CD4-positive, alpha-beta memory T cell (primary cell): ENCODE measurements at places on chromosomes 7 and 10. TPM values are rescaled to one million over a fixed set of nuclear protein-coding genes. Genes with fewer than 3 reads are reported as not detected.
A peak's percentile ranks its signal among the peaks of the same experiment; 100 is the strongest.

Gene IPMK
- 6.5 TPM for total RNA-seq

GRCh38 chr7:103025341-103025740, 49.3 kb downstream of the FBXL13 start:
- DNase-seq, result peak; percentile 4

Gene CCL24
- total RNA-seq, result not detected

DNA sequence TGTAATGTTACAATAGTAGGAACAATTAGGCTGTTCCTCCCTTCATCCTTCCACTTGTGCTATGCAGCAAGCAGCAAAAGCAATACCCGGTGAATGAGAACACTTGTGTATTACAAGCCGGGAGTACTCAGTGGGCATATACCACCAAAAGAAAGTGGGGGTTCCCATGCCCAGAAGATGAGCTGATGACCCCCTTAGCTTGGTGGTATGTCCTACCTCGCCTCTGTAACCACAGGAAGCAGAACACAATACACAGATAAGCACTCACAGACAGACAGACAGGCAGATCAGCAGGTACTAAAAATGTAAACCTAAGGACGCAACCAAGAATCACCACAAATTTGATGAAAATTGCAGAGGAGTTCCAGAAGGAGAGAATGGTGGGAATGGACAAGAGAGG, 15.5 kb upstream of the KIF20B start:
- DNase-seq, result no peak

- no peak for DNase-seq
These were observed 71.3 kb upstream of the TES start for GRCh38 chr7:116139007-116139406.

DNA sequence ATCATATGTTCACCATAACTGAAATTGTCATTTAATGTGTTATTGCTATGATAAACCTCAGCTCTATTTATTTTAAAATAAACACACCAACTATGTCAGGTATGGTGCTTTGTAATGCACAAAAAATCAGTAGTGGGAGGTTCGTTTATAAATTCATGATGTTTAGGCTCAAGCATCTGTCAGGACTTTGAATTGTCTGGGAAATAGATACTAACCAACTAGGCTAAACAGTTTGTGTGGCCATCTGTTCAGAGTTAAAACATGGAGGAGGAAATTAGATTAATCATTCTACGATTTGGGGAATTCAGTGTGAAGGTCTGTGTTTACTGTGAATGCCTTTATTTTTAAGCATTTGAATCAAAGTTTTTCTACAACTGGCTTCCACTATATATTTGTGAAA, 212.6 kb upstream of the FZD8 start:
- no peak for DNase-seq

Gene EGFR
- not detected for total RNA-seq

- DNase-seq, result no peak
These were observed 294.7 kb downstream of the TCF7L2 start for GRCh38 chr10:113244750-113245149.

Gene MACC1
- total RNA-seq, result 0.09 TPM

DNA sequence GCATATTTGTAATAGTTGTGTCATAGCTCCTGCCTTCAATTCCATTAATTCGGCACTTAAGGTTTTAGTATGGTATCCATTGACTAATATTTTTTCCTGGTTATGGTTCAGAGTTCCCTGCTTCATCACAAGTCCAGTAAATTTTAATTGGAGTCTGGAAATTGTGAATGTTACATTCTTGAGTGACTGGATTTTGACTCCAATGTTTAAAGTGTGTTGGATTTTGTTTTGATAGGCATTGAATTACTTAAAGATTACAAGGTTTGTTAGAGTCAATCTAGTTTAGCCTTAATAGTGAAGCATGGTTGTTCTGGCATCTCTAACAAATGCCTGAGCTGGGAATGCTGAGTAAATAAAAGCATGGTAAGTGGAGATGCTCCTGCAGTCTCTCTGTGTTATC, 326.6 kb upstream of the IGFBP3 start:
- no peak for DNase-seq

DNA sequence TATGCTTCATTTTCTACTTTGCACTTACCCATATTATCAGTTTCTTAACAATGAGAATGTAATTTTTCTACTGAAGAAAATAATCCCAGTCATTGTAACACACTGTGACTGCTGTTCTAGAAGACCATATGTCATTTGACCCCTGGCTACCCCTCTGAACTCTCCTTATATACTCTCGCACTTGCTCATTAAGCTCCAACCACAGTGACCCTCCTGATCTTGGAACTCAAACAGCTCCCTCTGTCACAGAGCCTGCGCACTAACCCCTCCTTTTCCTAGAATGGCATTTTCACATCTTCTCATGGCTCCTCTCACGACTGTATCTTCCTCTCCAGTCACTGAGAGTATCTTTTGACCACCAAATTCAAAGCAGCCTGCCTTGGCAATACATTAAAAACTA, 169.7 kb downstream of the CACNA2D1 start:
- DNase-seq, result no peak

GRCh38 chr10:26861205-26861998, 644 bp upstream of the ABI1 start:
- DNase-seq, result no peak

- peak; percentile 54 for DNase-seq
These were observed 8.7 kb upstream of the BAMBI start for GRCh38 chr10:28668363-28669226.

DNA sequence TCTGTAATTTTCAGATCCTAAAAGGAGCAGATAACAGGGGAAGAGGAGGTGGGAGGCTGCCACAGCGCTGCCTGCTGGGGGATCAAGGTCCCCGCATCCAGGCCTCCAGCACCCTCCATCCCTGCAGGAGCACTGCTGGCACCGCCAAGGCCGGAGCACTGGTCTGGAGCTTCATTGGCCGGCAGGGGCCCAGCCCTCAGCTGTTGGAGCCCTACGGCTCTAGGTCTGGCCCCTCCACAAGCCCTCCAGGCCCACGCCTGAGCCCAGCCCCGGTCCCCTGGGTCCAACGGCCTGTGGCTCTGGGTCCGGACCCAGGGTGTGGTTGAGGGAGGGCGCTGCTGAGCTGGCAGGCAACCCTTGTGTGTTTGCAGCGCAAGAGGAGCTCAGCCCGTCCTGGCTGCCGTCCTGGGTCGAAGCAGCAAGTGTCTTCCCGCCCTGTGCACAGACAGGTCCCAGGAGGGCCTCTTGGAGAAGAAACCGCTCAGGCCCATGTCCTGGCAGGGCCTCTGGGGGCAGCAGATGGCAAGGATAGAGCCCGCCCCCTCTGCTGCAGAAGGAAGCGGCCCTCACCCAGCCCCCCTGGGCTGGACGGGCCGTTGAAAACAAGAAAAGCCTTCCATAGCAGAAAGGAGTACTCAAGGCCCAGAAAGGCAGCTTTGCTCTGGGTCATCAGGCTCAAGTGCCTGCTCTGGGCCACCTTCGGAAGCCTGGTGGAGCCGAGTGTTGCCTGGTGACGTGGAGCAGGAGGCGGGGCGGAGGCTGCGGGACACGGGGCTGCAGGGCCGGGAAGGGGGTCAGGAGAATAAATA, 54.3 kb upstream of the TNRC18 start:
- no peak for DNase-seq

DNA sequence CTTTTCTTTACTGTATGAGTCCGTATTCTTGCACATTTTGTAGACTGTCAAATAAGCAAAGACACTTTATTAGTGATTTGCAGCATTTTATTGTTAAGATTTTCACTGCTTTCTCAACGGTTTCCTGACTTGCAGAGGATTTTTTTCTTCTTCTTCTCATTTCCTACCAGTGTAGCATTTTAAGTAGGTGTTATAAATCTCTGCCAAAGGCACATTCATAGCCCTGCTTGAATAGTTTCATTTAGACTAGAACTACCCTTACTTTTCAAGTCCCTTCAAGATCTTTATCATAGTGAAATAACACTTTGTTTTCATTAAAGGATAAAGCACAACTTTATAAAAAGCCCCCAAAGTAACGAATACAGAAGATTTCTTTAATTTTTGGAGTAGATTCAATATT, 271.4 kb downstream of the TSPAN12 start:
- no peak for DNase-seq

Gene FRAT1
- 20.2 TPM for total RNA-seq

DNA sequence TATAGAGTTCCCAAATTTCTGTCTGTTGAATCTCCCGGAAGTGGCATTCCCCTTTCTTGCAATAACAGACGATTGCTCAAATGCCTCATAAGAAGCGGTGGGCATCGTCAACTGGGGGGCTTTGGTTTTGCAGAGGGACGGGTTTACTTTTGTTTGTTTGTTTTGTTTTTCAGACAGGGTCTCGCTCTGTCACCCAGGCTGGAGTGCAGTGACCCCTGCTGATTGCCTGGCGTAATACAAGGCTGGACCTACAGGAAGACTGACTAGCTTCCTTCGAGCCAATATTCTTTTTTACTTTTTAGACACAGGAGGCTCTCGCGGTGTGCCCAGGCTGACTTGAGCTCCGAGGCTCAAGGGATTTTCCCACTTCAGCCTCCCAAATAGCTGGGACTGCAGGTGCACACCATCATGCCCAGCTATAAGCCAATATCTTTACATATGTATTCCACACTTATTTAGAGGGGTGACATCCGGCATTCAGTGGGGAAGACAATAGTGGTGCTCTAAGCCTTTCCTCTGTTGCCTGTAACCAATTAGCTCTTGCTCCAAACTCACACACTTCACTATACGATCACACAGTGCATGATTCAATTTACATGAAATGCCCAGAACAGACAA, 58.1 kb downstream of the FHIP2A start:
- peak; percentile 28 for DNase-seq

GRCh38 chr7:27704422-27705199, 35.4 kb upstream of the TAX1BP1 start:
- DNase-seq, result no peak

- no peak for DNase-seq
These were observed 114.5 kb upstream of the INSYN2A start for GRCh38 chr10:127310923-127311322.

Gene LIPF
- not detected for total RNA-seq

Gene PVRIG
- 77.4 TPM for total RNA-seq

- peak; percentile 9 for DNase-seq
These were observed 13.1 kb downstream of the IFT22 start for GRCh38 chr7:101308245-101309085.

DNA sequence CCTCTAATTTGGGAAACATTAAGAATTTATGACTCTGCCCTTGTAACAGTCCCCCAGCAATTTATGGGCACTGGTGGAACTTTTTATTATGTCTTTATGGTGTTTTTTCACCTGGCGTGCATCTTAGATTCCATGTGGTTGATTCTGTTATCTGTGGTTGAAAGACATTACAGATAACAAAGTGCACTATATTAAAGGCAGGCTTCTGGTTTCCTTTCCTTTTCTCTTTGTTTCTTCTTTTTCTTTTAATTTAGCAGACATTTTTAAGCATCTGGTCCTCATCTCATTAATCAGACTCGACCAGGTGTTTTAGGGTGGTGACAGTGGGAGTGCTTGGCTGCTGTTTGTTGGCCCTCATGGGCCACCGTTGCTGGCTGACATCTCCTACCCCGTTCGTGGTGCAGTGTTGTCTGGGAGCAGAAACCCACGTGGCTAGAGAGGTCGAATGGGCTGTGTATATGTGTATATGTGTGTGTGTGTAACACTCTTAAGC, 77.4 kb downstream of the LRMDA start:
- DNase-seq, result no peak

- DNase-seq, result no peak
These were observed 87.1 kb downstream of the POLR1F start for GRCh38 chr7:19621740-19622139.

Gene ADRB1
- total RNA-seq, result not detected

DNA sequence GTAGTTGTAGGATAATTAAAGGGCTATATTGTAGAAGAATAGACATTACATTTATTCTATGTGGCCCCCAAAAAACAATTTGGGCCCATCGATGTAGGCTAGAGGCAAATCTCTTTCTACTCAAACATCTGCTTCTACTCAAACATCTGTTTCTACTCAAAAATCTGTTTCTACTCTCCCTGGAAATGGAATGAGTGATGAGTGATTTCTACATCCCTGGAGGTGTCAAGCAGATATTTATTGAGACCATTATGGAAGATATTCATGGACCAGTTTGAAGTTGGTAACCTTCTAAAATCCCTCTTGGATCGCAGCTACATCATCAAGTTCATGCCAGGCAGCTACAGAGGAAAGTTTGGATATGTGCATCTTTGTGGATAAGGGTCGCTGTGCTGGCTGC, 5.1 kb upstream of the PLPP4 start:
- no peak for DNase-seq

DNA sequence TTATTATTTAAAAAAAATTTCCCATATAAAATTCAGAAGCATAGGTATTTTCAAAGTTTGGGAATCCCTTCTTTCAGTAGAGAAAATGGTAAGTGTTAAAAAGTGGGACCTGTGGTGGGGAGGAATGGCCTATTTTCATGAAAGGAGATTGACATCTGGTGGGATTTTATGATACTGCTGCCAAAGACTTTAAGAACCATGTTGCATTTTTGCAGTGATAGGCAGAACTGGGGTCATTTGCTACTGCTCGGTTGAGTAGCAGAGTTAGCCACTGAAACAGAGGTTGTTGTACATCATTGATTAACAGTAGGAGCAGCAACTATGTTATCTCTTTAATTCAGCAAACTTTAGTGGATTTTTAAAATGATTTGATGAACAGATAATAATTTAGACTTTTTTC, 4.4 kb downstream of the BICC1 start:
- no peak for DNase-seq

Gene ADCY1
- not detected for total RNA-seq

- no peak for DNase-seq
These were observed 99.6 kb upstream of the ANLN start for GRCh38 chr7:36289833-36290661.

Gene TMEM213
- not detected for total RNA-seq

DNA sequence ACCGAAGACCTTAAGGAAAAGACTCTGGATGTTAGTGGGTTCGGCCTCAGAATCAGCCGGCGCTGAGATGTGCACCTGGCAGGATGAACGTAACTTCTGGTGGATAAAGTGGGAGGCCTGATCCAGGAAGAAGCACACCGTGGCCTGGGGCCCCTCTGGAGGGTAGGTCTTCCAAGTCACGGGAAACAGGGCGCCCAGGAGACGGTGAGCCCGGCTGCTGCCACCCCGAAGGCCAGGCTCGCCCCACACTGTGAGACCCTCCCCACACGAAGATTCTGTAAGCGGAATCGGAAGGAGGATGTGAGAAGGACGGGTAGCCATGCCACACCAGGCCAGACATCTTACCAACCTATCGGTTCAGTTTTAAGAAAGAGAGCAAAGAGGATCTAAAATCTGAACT, 279.0 kb downstream of the DNAJB6 start:
- DNase-seq, result no peak

GRCh38 chr10:22851865-22852239, 76.0 kb upstream of the ARMC3 start:
- no peak for DNase-seq

Gene CHST12
- total RNA-seq, result 29.5 TPM
